ENCODE measurements at places on chromosomes 5 and 9.

- DNase-seq, result no peak
These were observed 7.1 kb upstream of the IFNA6 start for GRCh38 chr9:21357479-21358460.

GRCh38 chr9:74777136-74777879, 110.4 kb downstream of the TRPM6 start:
- peak; percentile 50 for DNase-seq

GRCh38 chr9:13279284-13280141, at the start of gene MPDZ:
Gene MPDZ, minus strand, starts transcription at chr9:13279692. Its CDS starts 29,377 bp downstream, at chr9:13250315.
- peak; percentile 91 for DNase-seq

GRCh38 chr9:129141066-129142041, 30.1 kb downstream of the PTPA start:
- peak; percentile 75 for DNase-seq

- no peak for DNase-seq
These were observed 122.3 kb upstream of the WWC1 start for GRCh38 chr5:168168978-168169698.

DNA sequence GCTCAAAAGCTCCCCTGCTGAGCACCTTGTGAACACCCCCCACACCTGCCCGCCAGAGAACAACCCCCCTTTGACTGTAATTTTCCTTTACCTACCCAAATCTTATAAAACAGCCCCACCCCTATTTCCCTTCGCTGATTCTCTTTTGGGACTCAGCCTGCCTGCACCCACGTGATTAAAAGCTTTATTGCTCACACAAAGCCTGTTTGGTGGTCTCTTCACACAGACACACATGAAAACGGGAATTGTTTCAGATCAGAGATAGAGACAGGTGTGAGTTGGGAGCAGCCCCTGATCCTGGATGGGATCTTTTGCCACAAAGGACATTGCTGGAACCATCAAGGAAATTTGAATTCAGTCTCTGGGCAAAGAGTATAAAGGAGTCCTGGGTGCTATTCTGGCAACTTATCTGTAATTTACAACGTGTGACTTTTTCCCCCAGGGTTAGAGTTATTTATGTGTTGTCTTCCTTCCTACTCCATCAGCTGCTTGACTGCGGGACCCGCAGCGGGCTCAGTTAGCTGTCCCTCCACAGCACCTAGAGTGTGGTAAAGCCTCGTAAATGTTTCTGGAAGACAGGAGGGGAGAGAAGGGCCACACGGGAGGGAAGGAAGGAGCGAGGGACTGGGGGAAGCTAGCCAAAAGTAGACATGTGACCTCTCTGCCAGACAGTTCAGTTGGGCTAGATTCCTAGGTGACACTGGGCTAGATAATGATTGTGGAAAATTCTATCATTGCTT, 437.0 kb downstream of the ZNF608 start:
- peak; percentile 14 for DNase-seq

DNA sequence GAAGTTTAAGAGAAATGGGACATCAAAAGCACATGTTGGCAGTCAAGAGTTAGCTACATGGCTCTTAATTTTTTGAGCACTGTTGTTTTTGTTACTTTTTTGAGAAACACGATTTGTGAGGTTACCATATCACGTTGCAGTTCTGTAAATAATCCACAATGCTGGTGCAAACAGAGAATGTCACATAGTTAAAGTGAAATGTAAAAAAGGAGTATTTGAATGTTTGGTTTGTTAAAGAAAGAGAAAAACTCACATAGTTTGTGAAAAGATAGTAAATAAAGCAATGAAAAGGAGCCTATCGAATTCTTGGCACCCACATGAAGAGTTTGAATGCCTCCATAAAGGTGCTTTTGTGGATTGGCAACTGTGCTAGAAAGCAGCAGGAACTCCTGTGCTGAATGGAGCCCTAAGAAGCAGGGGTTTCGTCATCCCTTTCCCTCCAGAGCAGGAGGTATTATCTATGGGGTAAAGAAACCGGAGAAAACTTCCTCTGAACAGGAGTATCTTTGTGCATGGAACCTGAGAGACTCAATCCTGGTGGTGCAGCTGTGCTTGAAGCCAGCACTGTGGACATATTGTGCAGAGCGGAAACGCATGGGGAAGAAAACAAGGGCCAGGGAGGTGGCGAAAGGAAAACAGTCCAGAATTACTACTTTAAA, 148.5 kb upstream of the OTULINL start:
- no peak for DNase-seq

DNA sequence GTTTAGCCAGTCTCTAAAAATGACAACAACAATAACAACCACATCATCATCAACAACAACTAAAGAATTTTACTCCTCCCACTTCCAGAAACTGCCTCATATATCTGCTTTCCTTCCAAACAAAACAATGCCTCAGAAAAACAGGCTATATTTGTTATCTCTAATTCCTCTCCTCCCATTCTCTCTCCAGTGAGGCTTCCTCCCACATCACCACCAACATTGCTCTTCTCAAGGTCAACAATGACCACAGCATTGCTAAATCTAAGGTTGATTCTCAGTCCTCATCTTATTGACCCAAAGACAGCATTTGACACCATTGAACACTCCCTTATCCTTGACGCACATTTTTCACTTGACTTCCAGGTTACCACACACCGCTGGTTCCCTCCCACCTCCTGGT, 38.1 kb upstream of the PRUNE2 start:
- no peak for DNase-seq

GRCh38 chr5:148829248-148829594, 2.8 kb downstream of the ADRB2 start:
- DNase-seq, result no peak

GRCh38 chr9:29796291-29796952, 2223.1 kb upstream of the C9orf72 start:
- DNase-seq, result no peak

All from H7 (cell line).